ENCODE measurements at places on chromosomes 3 and 15.

DNA sequence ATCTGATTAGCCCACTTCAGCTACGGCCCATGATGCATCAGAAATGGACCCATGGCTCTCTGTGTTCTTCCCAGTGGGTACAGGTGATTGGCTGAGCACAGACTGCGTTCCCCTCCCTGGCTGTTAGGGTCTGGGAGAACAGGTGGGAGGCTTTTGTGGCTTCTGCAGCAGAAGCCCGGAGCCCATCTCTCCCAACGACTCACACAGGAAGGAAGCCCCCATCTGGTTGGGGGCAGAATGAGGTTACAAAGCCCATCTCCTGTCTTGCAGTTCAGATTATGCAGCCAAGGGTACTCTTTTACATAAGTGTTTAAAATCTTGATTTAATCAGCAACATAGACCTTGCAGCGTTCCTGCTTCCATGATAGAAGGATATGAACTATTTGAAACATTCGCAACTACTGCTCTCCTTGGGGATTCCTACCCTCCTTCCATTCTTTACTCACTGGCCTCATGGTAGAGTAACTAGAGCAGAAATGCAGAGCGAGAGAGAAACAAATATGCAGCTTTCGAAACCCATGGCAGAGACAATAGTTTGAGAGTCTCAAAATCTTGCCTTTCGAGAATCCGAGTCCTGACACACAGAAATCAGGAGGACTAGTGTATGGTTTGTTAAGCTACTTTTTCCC is 291.3 kb downstream of the TLE3 start:
- no peak overlapping the region for H3K27ac ChIP-seq
- H3K36me3 ChIP-seq = no peaks in the 10 kb centered on the region
- H3K27me3 ChIP-seq = no peaks in the 10 kb centered on the region
- no peak for DNase-seq
- H3K4me3 ChIP-seq = no peak overlapping the region

- DNase-seq = no peak
- H3K36me3 ChIP-seq = peaks cover 7% of the 10 kb centered on the region
- H3K27ac ChIP-seq = no peak overlapping the region
Measured at GRCh38 chr15:65646486-65646885, 24.7 kb downstream of the SLC24A1 start.

- no peaks in the 10 kb centered on the region for H3K36me3 ChIP-seq
- H3K27me3 ChIP-seq = no peaks in the 10 kb centered on the region
- DNase-seq = no peak
- no peak overlapping the region for H3K27ac ChIP-seq
- no peaks in the 10 kb centered on the region for H3K4me1 ChIP-seq
Measured at GRCh38 chr3:78565712-78566111, 1202.1 kb downstream of the ROBO1 start.

DNA sequence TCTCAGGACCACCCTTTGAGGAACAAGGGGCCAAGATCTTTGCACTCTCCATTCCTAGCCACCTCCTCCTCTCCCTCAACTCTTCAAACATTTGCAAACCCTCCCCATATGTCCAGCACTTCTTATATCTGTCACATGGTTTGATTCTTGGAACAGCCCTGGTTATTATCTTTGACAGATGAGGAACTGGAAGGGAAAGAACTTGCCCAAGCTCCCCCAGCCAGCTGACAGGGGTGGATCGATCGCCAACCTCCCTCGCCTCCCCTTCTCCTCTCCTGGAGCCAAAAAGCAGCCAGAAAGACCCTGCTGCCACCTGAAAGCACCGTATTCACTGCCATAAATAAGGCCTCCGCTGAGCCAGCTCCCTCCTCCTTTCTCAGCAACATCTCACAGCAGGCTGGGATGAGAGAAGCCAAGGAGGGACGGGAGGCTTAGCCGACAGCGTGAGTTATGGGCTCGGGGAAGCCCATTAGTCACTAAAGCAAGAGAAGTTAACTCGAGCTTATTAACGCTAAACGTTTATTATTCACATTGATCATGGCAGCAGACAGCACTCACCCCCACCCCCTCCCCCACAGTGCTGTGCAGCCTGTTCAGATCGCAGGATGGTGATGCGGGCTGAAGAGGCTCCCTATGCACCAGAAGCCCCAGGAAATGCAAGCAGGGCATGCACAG is 22.2 kb upstream of the FGD5 start:
- H3K27ac ChIP-seq = no peak overlapping the region
- DNase-seq = peak; percentile 46
- peaks cover 2% of the 10 kb centered on the region for H3K27me3 ChIP-seq
- peaks cover 17% of the 10 kb centered on the region for H3K4me1 ChIP-seq
- H3K4me3 ChIP-seq = no peak overlapping the region

DNA sequence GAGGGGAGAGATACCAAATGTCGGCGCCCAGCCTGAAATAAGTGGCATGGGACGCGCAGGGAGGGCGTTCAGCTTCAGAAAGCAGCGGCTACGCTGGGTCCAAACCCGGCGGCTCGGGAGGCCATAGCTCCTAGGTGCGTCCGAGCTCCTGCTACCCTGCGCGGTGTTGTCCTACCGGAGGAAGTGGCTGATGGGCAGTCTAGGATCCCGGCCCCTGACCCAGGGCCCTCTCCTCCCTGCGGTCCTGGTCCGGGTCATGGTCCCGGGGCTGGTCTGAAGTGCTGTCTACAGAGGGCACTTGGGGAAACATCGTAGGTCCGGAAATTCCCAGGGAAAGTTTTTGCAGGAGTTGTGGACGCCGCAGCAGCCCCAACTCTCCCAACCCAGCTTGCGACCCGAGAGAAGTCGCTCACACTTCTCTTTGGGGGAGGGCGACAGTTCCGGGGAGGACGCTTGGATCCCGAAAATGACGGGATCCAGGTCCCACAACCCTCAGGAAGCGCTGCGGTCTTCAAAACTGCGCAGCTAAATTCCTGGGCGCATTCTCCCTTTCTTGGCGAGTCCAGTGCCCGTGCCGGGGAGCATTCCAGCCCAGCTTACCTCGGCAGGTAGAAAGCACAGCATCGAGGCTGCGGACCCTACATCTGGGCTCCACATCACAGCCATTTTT is 9.1 kb upstream of the FOXB1 start:
- H3K27me3 ChIP-seq = peaks cover 91% of the 10 kb centered on the region
- H3K36me3 ChIP-seq = no peaks in the 10 kb centered on the region
- DNase-seq = no peak
- no peak overlapping the region for H3K4me3 ChIP-seq

GRCh38 chr3:178568155-178568731 is 32.0 kb downstream of the KCNMB2 start:
- H3K4me1 ChIP-seq = no peaks in the 10 kb centered on the region
- H3K27ac ChIP-seq = no peak overlapping the region
- DNase-seq = no peak
- H3K36me3 ChIP-seq = no peaks in the 10 kb centered on the region

DNA sequence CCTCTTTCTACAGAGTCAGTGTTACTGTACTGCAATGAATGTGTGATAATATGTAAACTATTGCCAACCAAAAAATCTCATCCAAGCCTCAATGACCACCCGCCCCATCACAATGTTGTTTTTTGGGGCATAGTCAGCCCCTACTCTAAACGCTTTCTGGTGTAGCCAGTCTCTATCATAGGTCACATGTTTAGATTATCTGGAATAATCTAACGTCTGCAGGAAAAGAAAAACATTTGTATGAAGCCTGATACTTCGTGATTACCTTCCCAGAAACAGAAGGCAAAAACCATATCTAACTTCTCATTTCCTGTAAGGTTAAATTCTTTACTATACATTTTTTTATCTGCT is 1331.8 kb upstream of the GBE1 start:
- H3K4me1 ChIP-seq = no peaks in the 10 kb centered on the region
- H3K4me3 ChIP-seq = no peak overlapping the region
- no peak overlapping the region for H3K27ac ChIP-seq
- no peak for DNase-seq
- H3K36me3 ChIP-seq = no peaks in the 10 kb centered on the region

DNA sequence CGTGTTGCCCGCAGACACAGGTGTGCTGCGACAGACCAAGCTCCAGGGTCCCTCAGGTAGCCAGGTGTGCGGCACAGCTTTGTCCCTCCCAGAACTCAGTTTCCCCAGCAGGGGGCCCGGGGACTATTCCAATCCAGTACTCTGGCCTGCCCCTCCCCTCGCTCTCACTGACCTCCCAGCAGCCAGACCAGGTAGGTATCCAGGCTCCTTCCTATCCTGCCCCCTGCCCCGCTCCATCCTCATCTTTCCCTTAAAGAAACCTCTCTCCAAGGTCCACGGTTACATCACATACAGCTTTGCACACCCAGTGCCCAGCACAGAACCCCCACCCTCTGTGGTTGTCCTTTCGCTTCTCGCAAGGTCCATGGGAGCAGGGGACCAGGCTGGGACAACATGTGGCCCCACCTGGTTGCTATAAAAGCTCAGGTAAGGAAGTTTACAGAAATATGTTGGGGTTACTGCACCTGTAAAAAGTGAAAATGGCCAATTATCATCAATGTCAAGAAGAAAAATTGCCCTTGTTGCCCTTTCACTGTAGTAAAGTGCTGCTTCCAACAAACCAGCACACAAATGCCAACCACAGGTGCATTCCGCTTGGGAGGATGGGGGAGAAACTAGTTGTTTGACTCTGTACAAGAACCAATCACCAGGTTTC is 7.3 kb upstream of the CYP11A1 start:
- no peaks in the 10 kb centered on the region for H3K27me3 ChIP-seq
- H3K4me1 ChIP-seq = peaks cover 13% of the 10 kb centered on the region
- H3K27ac ChIP-seq = no peak overlapping the region
- DNase-seq = no peak

DNA sequence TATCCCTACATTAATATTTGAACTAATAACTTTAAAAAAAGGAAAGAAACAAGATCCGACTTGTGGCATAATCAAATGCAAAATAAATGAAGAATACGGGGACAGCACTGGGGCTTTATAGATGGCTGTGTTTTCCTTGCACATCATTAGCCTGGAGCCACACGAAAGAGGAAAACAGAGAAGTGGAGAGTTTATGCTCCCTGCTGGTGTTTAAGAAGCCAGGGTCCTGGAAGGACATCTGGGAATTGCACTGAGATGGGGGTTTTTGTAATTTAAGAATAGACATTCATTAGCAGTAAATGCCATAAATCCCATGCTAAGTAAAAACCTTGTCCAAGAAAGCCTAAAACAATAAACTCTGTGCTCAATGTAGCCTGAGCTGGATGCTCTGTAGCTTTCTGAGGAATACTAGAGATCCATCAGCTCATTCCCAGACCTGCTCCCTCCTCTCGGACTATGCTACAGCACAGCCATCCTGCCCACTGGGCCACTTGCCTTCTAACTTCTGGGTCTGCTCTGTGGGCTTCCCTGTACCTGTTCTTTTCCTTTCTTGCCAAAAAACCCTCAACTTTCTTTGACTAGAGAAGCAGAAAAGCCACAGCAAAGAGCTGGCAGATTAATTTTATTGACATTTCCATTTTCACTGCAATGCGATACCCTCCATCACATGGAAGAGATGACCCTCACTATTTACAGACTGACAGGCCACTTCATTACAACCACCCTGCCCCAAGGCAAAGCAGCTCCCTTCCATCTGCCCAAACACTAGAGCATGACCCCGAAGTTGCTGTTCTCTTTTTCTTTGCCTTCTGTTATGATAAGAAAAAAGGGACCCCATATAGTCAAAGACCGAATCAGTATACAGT is 62.3 kb downstream of the MEIS2 start:
- no peak overlapping the region for H3K27ac ChIP-seq
- peaks cover 11% of the 10 kb centered on the region for H3K36me3 ChIP-seq
- H3K27me3 ChIP-seq = no peaks in the 10 kb centered on the region
- H3K4me1 ChIP-seq = no peaks in the 10 kb centered on the region
- no peak for DNase-seq

GRCh38 chr15:22799902-22800301 is 13.5 kb downstream of the NIPA1 start:
- no peaks in the 10 kb centered on the region for H3K4me1 ChIP-seq
- no peak overlapping the region for H3K4me3 ChIP-seq
- H3K27me3 ChIP-seq = no peaks in the 10 kb centered on the region
- no peak overlapping the region for H3K27ac ChIP-seq

- H3K27ac ChIP-seq = peak overlapping the region; percentile 28
- no peaks in the 10 kb centered on the region for H3K27me3 ChIP-seq
- peak; percentile 80 for DNase-seq
- peaks cover 10% of the 10 kb centered on the region for H3K36me3 ChIP-seq
Measured at GRCh38 chr3:15271785-15272381, 60.5 kb downstream of the SH3BP5 start.

DNA sequence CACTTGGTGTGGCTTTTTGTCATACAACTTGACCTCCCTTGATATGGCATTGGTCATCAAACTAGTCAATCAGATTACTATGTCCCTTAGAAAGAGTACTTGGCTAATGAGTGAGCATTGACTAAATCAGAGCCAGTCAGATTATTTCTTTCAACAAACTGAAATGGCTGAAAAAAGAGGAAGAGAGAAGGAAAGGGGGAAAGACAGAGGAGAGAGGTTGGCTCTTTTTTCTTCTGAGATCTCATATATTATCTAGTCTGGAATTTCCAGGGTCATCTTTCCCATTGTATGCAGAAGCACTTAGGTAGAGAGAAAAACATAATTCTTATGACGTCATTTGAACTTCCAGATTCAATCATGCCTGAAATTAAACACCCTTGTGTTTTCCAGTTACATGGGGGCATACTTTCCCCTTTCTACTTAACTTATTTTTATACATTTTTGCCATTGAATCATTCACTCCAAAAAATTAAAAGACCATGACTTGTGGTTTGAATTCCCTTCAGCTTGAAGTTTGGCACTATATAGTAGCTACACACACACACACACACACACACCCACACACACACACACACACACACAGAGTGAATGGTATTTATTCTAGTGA is 387.8 kb downstream of the LSAMP start:
- DNase-seq = no peak
- no peaks in the 10 kb centered on the region for H3K4me1 ChIP-seq
- H3K27ac ChIP-seq = no peak overlapping the region
- H3K27me3 ChIP-seq = no peaks in the 10 kb centered on the region

- H3K4me1 ChIP-seq = peaks cover 12% of the 10 kb centered on the region
- H3K36me3 ChIP-seq = no peaks in the 10 kb centered on the region
- no peaks in the 10 kb centered on the region for H3K27me3 ChIP-seq
- no peak overlapping the region for H3K27ac ChIP-seq
Measured at GRCh38 chr3:141491081-141491480, 4.3 kb downstream of the RASA2 start.
